Stimulated activated CD4-positive, alpha-beta T cell treated with anti-CD3 and anti-CD28 coated beads, TNF-alpha, amount 100 ng/mL, for 4 hours (primary cell): ENCODE measurements at places on chromosomes 7 and 10.

DNA sequence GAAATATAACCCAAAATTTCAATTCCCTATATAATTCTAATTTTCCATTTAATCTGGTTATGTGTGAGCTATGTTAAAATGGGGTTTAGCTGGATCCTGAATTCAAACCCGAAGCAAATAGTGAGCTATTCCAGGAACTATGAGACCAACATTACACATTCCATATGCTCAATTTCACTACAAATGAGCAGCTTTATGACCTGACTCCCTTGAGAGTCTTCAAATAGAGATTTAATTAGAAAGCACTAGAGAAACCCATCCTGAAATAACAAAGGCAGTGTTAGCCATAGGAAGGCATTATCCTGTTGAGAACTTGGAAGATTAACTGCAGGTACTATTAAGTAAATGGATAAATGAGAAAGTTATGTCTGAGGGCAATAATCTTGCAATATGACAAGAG, 890.0 kb downstream of the GRM8 start:
- no peak for DNase-seq

GRCh38 chr7:31850066-31850465, 163.1 kb downstream of the PPP1R17 start:
- no peak for DNase-seq

- DNase-seq, result no peak
Measured at GRCh38 chr10:86681047-86681446, 12.7 kb downstream of the LDB3 start.

DNA sequence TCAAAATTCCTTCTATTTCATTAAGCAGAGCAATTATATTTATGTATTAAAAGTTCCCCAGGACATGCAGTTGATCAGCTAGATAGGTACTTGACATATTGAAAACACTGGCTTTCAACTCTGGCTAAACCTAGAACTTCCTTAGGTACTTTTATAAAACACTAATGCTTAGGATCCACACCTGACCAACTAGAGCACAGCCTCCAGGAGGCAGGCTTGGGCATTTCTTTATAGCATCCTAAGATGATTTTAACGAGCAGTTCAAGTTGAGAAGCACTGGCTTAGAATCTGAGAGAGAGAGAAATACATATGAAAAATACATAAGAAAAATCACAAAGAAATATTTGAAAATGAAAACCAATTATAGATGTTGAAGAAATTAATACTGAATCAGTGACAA, 20.8 kb downstream of the SLC26A5 start:
- no peak for DNase-seq

DNA sequence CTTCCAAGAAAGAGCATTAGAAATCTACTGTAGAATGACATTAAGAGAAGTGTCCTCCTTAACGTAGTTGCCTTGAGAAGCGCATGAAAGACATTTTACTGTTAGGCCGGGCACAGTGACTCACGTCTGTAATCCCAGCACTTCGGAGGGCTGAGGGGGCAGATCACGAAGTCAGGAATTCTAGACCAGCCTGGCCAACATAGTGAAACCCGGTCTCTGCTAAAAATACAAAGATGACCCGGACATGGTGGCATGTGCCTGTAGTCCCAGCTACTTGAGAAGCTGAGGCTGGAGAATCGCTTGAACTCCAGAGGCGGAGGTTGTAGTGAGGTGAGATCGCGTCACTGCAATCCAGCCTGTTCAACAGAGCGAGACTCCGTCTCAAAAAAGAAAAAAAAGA, 28.9 kb downstream of the TARP start:
- DNase-seq, result no peak

DNA sequence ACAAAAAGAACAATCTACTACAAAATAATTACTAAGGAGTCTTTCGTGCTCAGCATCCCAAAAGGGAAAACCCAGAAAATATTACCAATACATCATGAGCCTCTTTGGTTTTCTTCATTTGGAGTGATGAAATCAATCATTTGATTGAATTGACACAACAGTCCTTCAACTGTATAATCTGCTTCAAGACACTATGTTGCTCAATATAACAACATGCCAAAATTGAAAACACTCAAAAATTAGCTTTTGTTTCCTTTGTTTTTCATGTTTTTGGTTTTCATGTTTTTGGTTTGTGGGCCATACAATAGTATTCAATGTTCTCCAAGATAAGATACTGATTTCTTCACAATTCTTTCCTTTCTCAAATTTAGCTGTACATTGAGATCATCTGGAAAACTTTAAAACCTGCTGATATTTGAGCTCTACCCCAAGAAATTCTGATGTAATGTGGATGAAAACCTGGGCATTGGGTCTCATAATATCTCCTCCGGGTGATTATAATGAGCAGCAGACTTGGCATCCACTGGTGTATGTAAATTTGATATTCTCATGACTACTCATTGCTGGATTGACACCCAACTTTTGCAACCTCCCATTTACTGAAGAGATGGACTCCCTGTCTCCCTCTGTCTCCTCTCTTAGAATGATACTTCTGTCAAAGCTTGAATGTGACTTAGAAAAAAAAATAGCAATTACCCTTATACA, 4.6 kb downstream of the SOSTDC1 start:
- DNase-seq, result no peak

GRCh38 chr7:154646126-154647013, 356.6 kb downstream of the PAXIP1 start:
- no peak for DNase-seq

DNA sequence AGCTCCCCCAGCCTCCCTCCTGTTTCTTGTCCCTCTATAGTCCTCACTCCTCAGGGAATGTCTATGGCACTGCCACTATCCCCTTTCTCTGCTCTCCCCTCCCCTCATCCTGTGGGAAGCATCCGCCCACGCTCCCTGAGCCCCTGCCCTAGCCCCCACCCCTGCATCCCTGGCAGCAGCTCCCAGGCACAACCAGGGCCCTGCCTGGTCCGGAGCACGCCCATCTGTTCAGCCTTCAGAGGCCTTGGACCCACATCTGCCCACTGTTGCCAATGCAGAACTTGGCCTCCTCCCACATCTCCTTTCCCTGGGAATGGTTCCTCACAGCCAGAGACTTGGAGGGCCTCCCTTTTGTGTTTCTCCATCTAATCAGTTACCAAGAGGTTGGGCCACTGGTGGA, 20.4 kb upstream of the TBRG4 start:
- no peak for DNase-seq

DNA sequence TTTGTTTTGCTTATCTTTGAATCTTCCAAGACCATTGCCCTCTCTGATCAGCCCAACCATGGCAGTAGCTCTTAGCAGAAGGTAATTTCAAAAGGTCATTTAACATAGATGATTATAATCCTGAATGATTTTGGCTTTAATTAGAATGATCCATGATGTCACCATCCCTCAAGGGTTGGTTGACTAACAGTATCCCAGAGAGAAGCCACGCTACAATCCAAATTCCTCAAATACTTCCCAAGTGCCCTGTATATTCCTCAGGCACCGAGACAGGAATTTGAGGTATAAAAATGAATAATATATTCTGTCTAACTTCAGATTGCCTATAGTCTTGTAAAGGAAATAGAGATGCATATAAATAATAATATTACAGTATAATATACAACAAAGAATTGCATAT, 42.1 kb upstream of the TMEM196 start:
- no peak for DNase-seq

GRCh38 chr10:21510241-21511094, 15.0 kb downstream of the SKIDA1 start:
- no peak for DNase-seq

DNA sequence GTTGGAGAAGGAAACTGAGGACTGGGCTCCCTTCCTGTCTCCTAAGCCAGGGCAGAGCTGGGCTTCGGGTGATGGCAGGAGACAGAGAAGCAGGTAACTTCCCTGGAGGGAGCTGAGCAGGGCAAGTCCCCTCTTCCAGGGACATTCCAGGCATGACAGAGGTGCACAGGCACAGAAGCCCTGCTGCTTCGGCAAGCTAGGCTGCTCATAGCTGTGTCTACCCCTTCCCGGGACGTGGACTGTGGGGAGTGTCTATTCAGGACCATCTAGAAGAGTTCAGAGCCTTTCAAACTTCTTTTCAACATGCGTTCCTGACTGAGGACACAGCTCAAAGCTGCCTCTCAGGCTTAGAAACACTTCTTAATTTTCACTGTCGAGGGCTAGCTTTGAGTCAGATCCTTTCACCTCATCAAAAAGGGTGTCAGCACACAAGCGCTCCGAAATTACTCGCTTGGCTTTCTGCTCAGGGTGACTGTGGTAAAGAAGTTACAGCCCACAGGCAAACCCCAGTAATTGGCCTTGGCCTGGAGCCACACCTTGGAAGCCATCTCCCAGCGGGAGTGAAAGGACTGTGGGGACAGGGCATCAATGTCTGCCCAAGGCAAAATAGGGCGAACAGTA, 63.7 kb upstream of the STEAP1B start:
- no peak for DNase-seq

- DNase-seq, result no peak
Measured at GRCh38 chr7:102282465-102283362, 4.0 kb upstream of the SH2B2 start.

GRCh38 chr10:69961881-69962745, 90.5 kb upstream of the MACROH2A2 start:
- no peak for DNase-seq

DNA sequence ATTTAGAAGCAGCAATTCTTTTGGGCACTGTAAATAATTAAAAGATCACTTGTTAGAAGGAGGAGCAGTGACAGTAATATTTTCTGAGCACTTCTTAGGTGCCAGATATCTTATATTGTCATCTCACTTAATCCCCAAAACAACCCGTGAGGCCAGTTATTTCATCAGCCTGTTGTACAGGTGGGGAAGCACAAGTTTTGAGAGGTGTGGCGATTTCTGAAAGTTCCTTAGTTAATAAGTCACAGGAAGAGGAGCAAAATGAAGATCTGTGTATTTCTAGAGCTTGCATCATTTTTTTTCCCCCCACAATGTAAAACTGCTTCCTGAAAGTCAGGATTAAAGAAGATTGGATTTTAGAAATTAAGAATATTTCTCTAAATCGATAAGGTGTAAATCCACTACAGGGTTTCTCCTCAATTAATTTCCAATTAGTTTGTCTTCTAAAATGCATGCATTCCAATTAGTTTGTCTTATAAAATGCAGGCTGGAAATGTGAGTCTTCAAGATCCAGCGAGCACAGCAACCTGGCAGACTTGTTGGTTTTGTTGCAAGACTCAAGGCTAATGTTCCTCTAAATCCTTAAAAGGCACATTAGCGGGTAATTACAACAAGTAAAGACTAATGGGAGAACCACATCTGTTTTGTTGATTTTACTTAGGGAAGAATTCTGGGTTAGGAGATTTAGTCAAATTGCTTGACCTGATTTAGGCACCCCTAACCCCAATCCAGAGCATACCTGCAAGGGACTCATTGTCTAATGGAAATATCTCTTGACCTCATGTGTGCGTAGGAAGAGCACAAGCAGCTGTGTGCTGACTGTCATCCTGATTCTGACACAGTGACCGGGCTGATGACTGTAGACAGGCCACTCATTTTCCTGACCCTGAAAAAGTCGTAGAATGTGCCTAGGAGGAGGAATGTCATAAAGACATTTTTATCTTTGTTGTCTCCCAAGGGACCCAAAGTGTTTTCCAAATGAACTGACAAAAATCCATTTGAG, 272.0 kb downstream of the BAMBI start:
- DNase-seq, result no peak

GRCh38 chr7:26515314-26515842, 223.7 kb downstream of the SNX10 start:
- no peak for DNase-seq

GRCh38 chr7:16564909-16565426, 38.3 kb downstream of the LRRC72 start:
- no peak for DNase-seq

DNA sequence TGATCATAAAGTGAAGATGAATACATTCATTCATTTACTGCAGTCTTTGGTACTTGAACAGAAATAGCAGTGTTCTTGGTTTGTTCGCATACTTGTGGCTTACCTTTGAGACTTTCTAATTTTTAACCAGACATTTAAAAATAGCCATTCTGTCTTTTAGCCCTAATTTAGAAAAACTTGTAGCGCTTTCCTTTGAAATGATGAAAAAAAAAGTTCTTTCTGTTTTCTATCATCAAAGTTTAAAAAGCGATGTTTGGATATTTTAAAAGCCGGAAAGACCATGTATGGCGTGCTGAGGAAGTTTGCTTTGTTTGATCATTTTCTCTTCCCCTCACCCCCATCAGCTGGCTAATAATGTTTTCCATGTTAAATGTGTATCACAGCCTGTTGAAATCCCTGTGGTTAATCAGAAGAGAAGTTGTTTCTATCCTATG, 116.3 kb downstream of the CUX1 start:
- DNase-seq, result no peak

GRCh38 chr7:16939161-16939560, 57.4 kb upstream of the AGR3 start:
- no peak for DNase-seq

DNA sequence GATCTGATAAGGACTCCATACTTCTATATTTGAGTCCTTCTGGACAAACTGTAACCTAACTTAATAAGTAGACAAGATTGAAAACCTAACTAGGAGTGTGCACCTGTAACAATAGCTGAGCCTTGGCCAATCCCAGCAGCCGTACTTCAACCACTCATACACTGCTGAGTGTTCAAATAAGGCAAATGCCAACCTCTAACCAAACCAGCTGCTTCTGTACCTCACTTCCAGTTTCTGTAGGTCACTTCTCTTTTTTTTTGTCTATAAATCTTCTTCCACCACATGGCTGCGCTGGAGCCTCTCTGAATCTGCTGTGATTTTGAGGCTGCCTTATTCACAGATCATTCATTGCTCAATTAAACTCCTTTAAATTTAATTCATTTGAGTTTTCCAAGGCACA, 753.2 kb downstream of the DNAJB9 start:
- no peak for DNase-seq

DNA sequence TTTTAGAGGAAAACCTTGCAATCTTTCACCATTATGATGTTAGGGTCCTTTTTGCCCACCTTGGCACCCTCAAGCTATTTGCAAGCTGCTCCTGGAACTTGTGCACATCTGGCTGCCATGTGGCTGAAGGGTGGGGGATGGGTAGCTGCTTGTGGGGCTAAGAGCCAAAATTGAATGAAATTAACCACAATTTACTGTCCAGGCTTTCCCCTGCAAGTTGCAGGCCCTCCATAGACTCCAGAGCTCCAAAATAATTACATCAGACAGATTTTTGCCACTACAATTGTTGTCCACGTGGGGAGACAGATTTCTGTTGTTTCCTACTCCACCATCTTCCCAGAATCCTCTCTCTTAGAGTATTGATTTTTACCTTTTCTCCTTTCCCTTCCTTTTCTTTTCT, 19.1 kb downstream of the PI4K2A start:
- no peak for DNase-seq

DNA sequence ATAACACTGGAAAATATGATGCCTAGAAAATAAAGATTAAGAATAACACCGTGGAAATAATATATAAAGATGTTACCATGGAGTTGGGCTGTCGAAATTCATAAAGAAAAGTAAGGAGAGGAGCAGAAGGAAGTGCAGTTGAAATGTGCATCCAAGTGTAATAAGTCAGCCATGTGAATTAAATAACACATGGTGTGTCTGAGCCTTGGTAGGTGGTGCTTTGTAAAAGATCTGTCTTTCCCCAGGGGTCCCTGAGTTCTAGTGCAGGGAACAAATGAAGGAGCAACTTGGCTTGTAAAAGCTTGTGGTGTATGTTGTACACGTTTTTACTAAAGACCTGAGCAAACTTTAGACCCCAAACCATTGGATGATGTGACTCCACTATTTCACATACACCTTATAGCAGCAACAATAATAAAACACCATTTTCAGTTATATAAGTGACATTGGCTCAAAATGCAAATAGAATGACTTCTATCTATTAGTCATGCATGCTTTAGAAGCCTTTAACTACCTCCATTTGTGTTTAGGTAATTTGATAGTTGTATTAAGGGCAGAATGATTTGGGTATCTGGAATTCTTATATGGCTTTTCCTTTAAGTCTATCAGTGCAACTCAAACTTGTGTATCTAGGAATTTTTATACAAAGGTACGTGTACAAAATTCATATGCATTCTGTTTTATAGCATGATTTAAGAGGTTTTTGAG, 11.3 kb downstream of the STARD3NL start:
- no peak for DNase-seq
